Pericardium fibroblast (primary cell): ENCODE measurements at places on chromosomes 2 and 18. TPM values are rescaled to one million over a fixed set of nuclear protein-coding genes. Genes with fewer than 3 reads are reported as not detected.

RGPD4 gene
- total RNA-seq: not detected in 2 replicates

KIAA2012 gene
- total RNA-seq: not detected in 2 replicates

UNC80 gene
- not detected in 2 replicates for total RNA-seq

STARD6 gene
- not detected in 2 replicates for total RNA-seq

DNAJC5G gene
- not detected in 2 replicates for total RNA-seq

CYTIP gene
- not detected in 2 replicates for total RNA-seq

VSNL1 gene
- 0.09 TPM in 1 of 2 replicates, not detected in the other for total RNA-seq

TCF23 gene
- total RNA-seq: 0.09 TPM in 1 of 2 replicates, not detected in the other

CAMKMT gene
- total RNA-seq: 4.9 and 5.7 TPM in 2 replicates

OR6B2 gene
- not detected in 2 replicates for total RNA-seq

RTP5 gene
- total RNA-seq: not detected in 2 replicates

TTR gene
- not detected in 2 replicates for total RNA-seq

ASPRV1 gene
- 0.70 and 0.77 TPM in 2 replicates for total RNA-seq

PTCD3 gene
- total RNA-seq: 29.0 and 45.5 TPM in 2 replicates

IL1F10 gene
- total RNA-seq: not detected in 2 replicates

AOX1 gene
- 50.3 and 89.5 TPM in 2 replicates for total RNA-seq

D2HGDH gene
- total RNA-seq: 16.7 and 20.3 TPM in 2 replicates

SCTR gene
- not detected in 2 replicates for total RNA-seq

NYAP2 gene
- not detected in 2 replicates for total RNA-seq

UGT1A10 gene
- total RNA-seq: not detected in 2 replicates

PROM2 gene
- 0.09 and 0.12 TPM in 2 replicates for total RNA-seq

ATP8B1 gene
- total RNA-seq: 4.2 and 4.8 TPM in 2 replicates

HNMT gene
- total RNA-seq: 17.0 and 39.7 TPM in 2 replicates

SNRNP200 gene
- total RNA-seq: 46.4 and 49.2 TPM in 2 replicates

SLC66A3 gene
- 58.1 and 59.2 TPM in 2 replicates for total RNA-seq

TGFA gene
- not detected in 2 replicates for total RNA-seq

GNAL gene
- 0.35 and 1.3 TPM in 2 replicates for total RNA-seq

ABCG8 gene
- total RNA-seq: not detected in 2 replicates

MAP4K3 gene
- total RNA-seq: 29.9 and 37.7 TPM in 2 replicates

TEKT4 gene
- total RNA-seq: not detected in 2 replicates

CDK15 gene
- total RNA-seq: 0.47 and 5.6 TPM in 2 replicates

UBXN4 gene
- total RNA-seq: 37.7 and 40.1 TPM in 2 replicates

TEX44 gene
- not detected in 2 replicates for total RNA-seq

REG3A gene
- not detected in 2 replicates for total RNA-seq

TWIST2 gene
- 114 and 149 TPM in 2 replicates for total RNA-seq

SULT1C4 gene
- not detected in 2 replicates for total RNA-seq

IL37 gene
- not detected in 2 replicates for total RNA-seq

KIAA1328 gene
- total RNA-seq: 3.7 and 5.7 TPM in 2 replicates

MTERF4 gene
- total RNA-seq: 17.3 and 17.4 TPM in 2 replicates

UPP2 gene
- total RNA-seq: not detected in 2 replicates

SOWAHC gene
- 9.7 and 14.2 TPM in 2 replicates for total RNA-seq

TRIB2 gene
- 9.9 and 137 TPM in 2 replicates for total RNA-seq

MAP2 gene
- 6.8 and 14.4 TPM in 2 replicates for total RNA-seq

CDH20 gene
- 0.43 and 2.9 TPM in 2 replicates for total RNA-seq

EHD3 gene
- total RNA-seq: 12.0 and 14.5 TPM in 2 replicates

KLHL41 gene
- 0.12 and 4.6 TPM in 2 replicates for total RNA-seq

DNAH7 gene
- 0.09 and 0.35 TPM in 2 replicates for total RNA-seq

RUFY4 gene
- total RNA-seq: not detected in 2 replicates

ATP6V1B1 gene
- total RNA-seq: 0.51 and 0.93 TPM in 2 replicates

NAT8 gene
- not detected in 2 replicates for total RNA-seq

PCARE gene
- not detected in 2 replicates for total RNA-seq
